Stimulated activated CD4-positive, alpha-beta T cell treated with anti-CD3 and anti-CD28 coated beads, Interleukin-4, amount 100 ng/mL, for 1 hour (primary cell): ENCODE measurements at places on chromosomes 7 and 10.

DNA sequence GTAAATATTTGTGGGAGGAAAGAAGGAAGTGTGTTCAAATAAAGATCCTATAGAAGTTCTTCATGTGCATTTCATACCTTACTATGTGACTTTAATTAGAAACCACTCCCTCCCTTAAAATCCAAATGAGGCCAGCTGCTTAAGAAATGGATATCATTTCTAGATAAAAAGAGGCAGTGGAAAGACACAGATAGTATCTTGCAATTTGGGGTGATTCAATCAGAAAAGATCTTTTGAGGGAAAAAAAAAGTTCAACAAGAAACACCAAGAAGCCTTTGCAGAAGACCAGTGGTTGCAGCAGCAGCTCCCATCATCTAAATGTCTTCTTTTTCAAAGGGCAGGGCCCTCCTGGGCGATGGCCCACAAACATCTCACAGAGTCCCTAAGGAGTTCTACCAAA is 200.1 kb downstream of the LRRN3 start:
- no peak for DNase-seq

DNA sequence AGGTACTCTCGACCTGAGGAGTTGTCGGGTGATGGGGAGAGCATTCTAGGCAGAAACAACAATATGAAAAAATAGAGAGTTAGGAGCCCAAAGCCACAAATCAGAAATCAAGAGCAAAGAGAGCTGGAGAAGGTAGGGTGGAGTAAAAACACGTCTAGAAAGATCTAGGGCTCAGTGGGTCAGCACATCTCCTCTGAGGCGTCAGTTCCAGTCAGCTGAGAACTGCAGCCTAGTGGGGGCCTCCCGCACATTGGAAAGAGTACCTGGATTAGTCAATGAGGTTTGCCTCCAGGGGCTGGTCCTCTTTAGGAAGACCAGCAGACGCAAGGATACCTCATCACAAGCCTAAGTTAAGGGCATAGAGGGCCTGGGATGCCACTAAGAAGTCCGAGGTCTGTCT is 113.2 kb upstream of the LANCL2 start:
- no peak for DNase-seq

DNA sequence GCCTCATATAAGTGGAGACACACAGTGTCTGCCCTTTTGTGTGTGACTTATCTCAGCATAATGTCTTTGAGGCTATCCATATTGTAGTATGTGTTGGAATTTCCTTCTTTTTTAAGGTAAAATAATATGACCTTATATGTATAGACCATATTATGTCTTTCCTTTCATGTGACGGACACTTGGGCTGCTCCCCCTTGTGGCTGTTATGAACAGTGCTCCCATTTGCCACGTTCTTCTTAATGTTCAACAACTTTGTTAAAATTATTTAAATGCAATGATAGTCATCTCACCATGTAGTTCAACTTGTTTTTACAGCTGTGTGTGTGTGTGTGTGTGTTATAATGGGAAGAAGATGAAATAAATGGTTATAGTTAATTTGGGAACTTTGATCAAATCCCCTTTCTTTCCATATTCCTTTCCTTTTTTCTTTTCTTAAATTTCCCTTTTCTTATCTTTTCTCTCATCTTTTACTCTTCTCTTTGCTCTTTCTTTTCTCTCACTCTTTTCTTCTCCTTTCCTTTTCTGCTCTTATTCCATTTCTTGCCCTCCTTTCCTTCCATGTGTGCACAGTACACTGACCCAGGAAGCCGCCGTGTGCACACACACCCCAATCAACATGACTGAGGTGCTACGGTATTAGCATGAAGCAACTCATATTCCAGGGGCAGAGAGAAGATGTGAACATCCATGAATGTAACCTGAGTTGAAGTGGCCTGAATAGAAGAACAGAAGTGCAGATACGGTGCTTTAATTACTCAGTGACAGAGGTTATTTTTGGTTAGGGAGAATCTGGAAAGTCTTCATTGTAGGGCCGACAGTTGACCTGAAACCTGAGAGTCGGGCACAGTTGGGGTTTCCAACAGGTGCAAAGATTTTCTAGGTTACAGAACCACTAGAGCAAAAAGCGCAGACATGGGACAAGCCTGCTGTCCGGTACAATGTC is 596.6 kb downstream of the SDK1 start:
- peak; percentile 41 for DNase-seq

- no peak for DNase-seq
These were observed 11.4 kb upstream of the PTER start for GRCh38 chr10:16425449-16425848.

GRCh38 chr7:73446682-73447081 is 13.1 kb downstream of the FZD9 start:
- no peak for DNase-seq

GRCh38 chr10:54710918-54711317 is 90.1 kb downstream of the PCDH15 start:
- DNase-seq = no peak

DNA sequence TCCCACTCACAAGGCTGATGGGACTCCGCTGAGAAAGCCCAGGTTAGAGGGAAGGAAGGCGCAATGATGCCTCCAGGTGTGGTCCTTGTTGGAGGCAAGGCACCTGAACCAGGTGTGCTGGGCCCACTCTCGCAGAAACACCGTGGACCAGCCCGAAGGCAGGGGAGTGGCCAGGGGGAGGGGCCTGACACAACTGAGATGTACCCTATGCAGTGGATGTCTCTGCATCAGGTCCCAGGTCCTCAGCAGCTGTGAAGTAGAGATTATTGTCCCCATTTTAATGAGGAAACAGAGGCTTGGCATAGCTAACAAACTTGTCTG is 32.0 kb downstream of the GBX1 start:
- DNase-seq = no peak

DNA sequence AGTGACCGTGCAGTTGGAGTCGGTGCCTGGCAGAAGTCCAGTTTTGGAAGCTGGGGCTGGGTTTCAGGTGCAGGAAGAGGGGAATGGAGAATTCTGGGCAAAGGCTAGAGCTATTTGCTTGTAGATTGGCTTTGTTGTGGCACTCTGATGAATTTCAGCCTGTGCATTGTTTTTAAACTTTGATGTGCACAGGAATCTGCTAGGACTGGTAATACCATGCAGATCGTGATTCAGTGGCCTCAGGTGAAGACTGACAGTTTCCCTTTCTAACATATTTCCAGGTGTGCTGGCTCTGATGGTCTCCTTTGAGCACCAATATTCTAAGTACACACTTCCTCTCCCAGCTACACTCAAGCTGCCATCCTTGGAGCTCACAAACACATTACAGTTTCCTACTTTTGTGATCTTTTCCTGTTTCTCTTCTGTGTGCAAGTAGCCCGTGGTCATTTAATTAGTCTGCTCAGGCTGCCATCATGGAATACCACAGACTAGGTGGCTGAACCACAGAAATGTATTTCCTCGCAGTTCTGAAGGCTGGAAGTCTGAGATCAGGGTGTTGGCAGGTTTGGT is 55.6 kb downstream of the NOC3L start:
- DNase-seq = no peak

GRCh38 chr7:2800931-2801688 is 43.0 kb downstream of the GNA12 start:
- no peak for DNase-seq

DNA sequence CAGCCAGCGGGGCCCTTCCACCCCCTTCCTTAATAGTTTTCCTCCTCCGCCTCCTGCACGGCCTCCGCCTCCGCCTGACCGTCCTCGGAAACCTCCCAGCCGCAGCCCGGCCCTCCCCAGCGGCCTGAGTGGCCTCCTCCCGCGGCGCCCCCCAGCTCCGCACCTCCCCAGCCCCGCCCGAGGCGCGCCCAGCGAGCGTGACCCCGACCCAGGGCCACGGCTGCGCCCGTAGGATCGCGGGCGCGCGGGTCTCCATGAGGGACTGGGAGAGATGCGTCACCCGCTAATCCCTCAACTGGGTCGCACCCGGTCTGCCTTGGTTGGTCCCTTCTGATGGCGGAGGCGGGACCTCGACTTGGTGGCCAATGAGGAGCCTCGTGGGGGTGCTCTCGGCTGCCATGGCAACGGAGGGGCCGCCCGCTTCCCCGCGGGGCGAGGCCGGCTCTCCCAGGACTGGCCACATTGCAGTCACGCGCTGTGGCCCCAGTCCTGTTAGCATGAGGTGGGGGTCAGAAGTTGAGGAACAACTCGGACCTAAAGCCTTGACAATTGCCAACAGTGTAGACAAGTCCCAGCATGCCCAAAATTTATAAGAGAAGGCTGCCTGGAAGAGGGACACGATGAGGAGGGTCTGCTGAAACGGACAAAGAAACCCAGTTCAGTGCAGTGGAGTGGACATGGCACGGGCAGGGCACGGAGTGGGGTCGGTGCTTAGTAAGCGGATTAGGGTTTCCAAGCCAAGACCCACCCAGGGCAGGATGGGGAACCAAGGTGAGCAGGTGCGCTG is 24.3 kb downstream of the DDIT4 start:
- peak; percentile 89 for DNase-seq

DNA sequence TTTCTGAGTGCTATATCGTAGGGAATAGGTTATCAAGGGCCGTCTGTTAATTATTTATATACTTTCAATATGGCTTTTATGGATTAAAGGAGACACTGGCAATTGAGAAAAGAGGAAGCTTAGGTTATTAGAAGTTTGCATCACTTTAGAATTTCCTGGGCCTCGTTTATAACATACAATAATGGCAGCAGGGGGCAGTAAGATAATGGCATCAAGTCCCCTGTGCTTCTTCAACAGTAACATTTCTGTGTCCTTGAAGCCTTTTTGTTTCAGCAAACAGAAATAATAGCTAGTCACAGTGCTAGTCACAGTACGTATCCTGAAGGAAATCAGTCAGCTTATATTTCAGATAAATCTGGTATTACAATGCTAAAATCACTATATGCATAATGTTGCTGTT is 41.9 kb downstream of the SPAM1 start:
- DNase-seq = no peak

DNA sequence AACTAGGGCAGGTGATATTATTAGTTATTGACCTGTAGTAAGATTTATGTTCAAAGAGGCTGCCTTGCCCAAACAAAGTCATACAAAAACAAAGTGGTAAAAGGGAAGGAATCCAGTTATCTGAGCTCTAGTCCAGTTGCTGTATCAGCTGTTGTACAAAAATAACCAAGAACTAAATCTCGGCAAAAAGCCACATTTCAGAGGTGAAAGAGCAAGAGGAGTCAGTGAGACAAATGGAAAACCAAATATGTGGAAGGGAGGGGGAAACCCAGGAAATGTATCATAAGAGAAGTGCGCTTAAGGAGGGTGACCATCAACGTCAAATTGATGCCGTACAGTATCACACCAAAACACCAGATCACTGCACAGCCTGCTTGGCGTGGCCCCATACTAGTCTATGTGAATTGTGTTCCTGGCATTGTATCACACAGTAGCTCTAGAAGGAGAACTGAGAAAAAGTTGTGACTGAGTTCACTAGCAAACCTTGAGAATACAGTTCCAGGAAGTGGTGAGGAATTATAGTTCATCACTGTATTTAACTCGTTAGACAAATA is 6.4 kb downstream of the AGBL3 start:
- DNase-seq = no peak

DNA sequence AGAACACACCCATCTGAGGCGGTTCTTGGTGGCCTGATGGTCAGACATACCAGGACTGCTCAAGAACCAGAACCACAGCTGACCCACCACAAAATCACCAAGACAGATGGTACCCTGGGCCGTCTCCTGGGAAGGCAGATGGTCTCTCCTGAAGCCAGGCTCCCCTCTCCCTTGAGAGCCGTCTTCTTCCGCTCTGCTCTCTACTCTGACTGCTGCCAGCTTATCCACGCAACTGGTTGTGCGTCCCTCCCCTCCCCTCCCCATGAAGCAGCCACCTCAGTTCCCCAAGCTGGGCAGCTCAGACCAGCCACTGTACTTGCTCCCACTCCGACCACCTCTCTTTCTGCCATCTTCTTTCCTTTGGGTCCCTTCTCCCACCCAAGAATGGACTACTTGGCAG is 14.0 kb downstream of the PDIA4 start:
- DNase-seq = no peak

DNA sequence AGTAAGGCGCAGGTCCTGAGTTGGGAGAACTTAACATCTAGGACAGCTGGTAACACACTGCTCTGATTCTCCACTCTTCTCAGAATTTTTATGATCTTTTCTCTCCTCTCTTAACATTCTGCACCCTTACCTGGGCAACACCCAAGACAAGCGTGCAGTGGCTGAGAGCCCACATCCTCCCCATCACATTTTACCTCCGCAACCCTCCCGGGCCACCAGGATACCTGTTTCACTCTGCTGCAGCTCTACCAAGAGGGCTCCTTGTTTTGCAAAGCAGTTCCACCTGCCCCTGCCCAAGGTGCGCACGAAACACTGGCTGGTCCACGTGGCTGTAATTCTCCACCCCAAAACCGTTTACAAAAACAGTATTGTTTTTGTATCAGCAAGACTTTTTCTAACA is 81.5 kb downstream of the ITIH5 start:
- no peak for DNase-seq

DNA sequence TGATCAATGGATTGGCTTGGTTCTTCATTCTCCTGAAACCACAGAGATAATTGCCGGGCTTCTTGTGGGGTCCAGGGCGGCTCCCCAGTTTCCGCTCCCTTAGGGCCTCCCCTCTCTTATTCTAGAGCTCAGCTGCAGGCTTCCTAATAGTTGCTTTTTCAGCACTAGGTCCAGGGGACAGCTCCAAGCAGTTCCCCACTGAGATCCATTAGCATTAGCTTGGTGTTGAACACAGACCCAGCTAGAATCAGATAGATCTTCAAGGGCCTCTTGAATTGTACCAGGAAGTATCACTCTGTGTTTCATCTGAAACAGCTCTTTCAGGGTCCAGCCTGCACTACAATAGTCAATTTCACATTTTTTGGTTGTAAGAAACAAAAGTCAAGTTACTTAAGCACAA is 238.7 kb downstream of the SEC23IP start:
- DNase-seq = no peak

GRCh38 chr10:95792874-95793285 is 36.9 kb downstream of the ENTPD1 start:
- DNase-seq = no peak
